ENCODE measurements at places on chromosomes 11 and 22.

GRCh38 chr22:36881504-36882245 lies 20.9 kb downstream of the NCF4 start:
- no peak for DNase-seq

DNA sequence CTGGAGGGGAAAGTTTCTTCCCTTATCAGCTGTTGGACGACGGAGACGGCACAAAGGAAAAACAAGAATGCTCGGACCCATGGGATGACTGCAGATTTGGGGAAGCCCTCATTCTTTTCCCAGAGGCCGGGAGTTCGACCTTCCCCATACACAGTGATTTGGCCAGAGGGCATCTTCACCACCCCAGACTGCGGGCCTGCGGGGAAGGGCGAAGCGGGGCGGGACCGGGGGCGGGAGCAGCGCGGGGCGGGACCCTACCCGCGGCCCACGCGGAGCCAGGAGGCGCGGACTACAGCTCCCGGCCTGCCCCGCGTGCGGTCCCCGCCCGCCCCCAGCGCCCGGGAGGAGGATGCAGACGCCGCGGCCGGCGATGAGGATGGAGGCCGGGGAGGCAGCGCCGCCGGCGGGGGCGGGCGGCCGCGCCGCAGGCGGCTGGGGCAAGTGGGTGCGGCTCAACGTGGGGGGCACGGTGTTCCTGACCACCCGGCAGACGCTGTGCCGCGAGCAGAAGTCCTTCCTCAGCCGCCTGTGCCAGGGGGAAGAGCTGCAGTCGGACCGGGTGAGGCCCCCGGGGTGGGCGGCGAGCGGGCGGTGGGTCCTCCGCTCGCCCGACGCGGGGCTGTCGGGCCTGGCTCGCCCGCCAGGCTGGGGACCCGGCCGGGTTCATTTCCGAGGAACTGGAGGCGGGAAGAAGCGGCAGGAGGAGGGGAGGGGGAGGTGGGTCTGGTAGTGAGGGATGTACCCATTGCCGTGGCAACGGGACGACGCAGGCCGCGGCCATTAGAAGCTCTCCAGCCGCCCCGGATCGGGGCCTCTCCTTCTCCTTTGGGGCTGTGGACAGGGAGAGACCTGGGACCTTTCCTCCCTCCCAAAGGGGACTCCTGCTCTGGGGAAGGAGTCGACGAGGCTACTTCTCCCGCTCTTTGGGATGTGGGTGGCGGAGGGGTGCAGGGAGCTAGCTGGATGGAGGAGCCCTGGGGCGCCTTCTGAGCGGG lies at the start of gene KCTD17:
Gene KCTD17, plus strand, starts transcription at position 352 of the 995 bp plus-strand sequence. Its CDS starts 19 bp downstream, at position 371.
- no peak for DNase-seq

- no peak for DNase-seq
These were observed 241.2 kb upstream of the SYN3 start for GRCh38 chr22:33299245-33299956.

DNA sequence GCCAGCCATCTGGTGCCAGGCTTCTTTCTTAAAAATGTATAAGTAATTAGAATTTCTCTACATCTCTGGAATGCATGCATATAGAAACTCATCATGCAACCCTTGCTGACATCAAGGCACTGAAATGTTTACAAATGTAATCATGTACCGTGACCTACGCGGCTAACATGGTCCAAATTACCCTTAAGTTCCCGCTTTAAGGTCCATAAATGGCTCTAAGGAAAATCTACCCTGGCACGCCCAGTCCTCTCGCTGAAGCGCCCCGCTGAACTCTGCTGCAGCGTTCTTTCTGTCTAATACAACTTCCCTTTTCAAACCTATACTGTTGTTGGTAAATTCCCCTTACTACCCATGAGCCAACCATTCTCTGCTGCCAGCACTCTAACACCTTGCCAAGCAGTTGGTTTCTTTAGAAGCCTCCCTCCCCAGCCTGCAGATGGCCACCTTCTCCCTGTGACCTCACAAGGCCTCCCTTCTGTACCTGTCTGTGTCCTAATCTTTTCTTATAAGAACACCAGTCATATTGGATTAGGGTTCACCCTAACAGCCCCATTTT lies 13.5 kb upstream of the HMOX1 start:
- no peak for DNase-seq

GRCh38 chr11:78061088-78061920 lies 2.4 kb upstream of the THRSP start:
- no peak for DNase-seq

DNA sequence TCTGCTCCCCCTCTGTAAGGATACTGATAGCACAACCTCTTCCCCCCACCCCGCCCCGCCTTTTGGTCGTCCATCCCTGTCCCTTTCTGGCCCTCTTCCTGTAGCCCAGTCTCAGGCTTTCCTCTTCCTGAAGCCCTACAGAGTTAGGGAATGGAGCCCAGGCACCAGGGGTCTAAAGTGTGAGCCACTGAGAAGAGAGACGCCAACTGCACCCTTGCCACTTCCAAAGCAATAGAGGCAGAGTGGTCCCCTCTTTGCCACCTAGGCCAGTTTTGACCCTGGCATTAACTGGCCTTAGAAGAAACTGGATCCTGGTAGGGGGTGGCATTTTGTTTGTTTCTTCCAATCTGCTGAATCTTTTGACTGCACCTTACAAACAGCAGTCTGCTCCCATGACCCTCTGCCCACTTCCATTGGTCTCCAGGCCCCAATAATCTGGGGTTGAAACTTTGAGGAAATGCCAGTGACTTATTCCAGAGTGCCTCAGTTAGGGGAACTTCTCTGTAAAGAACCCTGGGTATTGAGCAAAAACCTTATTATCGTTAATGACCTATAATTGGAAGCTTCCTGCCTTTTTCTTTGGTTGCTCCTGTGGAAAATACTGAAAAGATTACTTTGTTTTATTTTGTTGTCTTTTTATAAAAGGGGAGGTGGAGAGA lies 9.7 kb upstream of the GRK2 start:
- DNase-seq = no peak

DNA sequence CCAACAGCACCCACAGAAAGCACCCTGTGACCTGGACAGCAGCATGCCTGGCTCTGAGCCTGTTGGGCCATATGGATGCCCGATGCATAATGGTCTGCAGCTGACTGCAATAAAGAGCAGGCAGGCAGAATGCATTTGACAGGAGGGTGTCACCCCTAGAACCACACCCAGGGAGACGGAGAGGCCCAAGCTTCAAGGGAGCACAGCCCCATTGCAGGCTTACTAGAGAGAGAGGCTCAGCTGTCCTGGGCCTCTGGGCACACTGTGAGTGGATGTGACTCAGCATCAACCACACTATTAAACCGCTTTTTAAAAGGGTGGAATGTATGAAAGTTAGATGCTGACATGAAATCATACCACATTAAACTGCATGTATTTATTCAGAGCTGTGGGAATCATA lies 365.3 kb downstream of the CTTN start:
- no peak for DNase-seq

DNA sequence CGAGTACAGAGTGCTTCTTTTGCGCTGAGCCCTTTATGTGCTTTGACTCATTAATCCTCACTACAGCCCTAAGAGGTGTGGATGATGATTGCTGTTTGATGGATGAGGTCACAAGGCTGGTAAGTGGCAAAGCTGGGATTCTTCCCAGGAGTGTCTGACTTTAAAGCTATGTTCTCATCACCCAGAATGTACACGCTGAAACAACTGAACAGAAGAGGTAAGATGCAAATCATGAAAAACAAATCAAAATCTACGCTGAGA lies 37.7 kb upstream of the CREB3L1 start:
- no peak for DNase-seq

- DNase-seq = no peak
These were observed 96.6 kb downstream of the BCR start for GRCh38 chr22:23276656-23277582.

GRCh38 chr11:17775507-17776211 lies 41.1 kb downstream of the KCNC1 start:
- DNase-seq = no peak

DNA sequence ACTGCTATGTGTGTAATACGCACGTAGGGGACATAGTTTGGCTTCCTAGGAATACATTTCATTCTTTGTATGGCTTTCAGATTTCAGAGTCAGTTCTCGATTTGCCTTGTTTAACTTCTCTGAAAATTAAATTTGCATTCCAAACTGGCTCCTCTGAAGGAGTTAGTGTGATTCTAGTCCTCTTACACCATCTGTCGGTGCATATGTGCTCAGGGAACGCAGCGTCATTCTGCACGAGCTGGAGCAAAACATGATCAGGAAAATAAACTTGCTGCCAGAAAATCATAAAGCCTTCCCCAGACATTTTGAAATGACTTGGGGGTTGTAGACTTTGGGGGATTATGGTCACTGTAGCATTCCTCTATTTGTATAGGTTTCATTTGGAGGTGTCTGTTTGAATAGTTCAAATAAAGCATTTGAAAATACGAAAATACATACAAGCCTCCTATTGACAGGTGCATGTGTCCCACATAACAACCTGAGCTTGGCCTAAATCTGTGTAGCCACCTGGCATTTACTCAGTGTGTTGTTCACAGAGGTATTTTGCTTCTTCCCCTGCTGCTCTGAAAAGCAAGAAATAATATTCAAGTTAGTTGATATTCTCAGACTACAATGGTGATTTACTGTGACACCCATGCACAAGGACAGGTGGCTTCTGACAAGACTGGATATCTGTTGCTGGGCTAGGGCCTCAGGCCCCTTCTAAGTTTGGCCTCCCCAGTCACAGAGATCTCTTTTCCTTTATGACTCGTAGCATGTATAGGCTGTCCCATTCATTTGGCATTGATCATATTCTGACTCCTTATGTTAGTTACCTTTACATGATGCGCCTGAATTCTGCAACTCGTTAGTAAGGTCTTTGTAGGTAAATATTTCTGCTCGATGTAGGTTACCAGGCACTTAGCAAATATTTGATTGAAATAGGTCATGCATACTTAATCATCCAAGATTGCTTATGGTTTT lies 81.6 kb upstream of the SORL1-AS1 start:
- DNase-seq = no peak

GRCh38 chr11:61061081-61061826 lies 41.0 kb upstream of the CD5 start:
- no peak for DNase-seq

DNA sequence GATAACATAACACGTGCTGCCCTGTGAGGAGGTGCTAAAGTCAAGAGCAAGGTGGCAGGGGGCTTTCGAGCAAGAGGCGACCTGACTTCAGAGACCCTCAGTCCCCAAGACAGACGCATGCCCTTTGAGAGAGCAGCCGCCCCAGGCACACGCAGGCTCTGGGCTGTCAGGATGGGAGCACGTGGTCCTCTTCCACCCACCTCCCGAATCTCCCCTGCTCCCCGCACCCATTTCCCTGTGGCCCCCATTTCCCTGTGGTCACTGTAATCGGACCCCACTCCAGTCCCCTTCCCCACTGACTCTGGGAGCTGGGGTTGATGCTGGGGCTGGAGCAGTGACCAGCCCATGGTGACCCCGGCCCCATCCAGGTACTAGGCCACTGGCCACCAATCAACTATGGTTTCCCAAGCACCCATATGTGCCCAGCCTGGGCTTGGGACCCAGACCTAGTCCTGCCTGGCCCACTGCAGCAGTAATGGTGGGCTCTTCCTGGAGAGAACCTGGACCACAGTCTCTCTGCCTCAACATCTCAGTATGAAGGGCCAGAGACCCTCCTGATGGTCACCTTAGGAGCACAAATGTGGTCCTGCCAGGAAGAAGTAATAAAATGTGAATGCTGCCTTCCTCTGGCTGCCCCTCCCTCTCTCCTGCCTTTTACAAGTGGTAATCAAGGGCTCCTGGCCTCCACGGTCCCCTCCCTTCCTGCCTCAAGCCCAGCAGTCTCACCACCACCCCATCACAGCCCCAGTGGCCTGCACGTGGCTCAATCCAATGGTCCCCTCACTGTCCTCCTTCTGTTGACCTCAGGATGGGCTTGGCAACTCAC lies 39.0 kb downstream of the IGLL5 start:
- DNase-seq = no peak

DNA sequence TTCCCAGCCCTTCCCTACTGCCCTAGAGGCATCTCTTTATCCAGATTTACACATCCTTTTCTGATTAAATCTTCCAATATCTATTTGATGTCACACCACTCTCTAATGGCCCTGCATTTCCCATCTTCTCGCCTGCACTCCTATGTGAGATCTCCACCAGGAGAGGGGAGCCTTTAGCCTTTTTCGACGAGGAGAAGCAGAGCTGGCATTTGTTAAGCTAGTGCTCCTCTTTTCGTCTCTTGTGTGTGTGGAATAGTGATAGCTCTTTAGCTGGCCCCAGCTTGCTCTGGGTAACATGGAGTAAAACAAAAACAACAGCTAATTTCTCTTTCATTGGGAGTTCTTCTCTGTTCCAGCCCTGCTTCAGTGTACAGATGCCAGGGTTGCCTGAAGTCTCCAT lies 536.5 kb downstream of the NTM start:
- DNase-seq = no peak

DNA sequence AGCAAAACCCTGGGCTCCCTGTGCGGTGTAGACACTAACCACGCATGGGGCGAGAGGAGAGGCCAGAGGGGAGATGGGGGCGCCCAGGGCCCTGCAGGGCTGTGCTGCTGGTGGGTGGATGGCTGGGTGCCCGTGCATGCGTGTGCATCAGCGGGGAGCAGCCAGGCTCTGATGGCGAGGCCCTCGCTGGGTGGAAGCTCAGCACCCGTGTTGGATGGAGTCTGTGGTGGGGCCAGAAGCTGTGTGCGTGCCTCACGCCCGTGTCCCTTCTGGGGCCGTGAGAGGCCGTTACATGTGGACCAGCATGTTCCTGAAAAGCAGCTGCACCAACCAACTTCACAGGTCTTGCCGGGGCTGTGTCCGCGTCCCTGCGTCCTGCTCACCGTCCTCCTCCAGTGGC lies 33.4 kb downstream of the MUC6 start:
- DNase-seq = no peak

DNA sequence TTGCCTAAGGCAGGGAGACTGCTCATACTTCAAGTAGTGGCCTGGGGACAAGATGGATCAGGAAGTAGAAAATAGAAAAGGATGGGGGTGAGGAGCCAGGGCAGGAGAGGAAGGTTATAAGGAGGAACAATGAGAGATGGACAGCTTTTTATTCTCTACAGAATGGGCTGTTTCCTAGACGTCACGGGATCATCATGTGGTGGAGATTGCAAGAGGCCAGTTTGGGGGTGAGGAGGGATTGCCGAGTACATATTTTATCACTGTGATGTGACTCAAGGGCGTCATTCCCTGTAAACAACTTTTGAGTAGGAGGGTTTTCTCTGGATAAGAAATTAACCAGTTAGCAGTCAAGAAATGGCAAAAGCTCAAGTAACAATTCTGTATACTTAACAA lies 406.3 kb downstream of the ETS1 start:
- DNase-seq = no peak

GRCh38 chr22:19756288-19757128 lies 4.1 kb upstream of the TBX1 start:
- no peak for DNase-seq

Measured in NCI-H187 treated with DMSO at 0.1 percent for 48 hours (cell line).